ENCODE measurements at places on chromosomes 1 and 21. TPM values are rescaled to one million over a fixed set of nuclear protein-coding genes. Genes with fewer than 3 reads are reported as not detected.

DNA sequence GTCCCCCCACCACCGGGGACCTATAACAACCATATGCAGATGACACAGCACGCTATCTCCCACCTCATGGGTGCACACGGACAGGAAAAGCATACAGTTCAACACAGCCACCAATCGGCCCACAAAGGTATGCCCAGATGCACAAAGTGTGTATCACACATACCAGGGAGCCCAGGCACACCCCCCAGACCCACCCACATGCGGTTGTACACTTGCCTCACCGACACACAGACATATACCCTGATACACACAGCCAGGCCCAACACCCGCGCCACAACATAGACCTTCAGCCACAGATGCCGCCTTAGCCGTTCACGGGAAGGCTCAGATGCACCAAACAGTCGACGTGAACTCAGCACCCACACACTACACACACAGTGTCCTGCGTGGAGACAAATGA is 5.5 kb downstream of the CROCC start:
- H3K27ac ChIP-seq = no peak overlapping the region
- no peak for DNase-seq
- no peaks in the 10 kb centered on the region for H3K27me3 ChIP-seq
- H3K4me1 ChIP-seq = peaks cover 22% of the 10 kb centered on the region
- H3K36me3 ChIP-seq = peaks cover 5% of the 10 kb centered on the region

SSR2 gene
- 196 TPM for total RNA-seq

DNA sequence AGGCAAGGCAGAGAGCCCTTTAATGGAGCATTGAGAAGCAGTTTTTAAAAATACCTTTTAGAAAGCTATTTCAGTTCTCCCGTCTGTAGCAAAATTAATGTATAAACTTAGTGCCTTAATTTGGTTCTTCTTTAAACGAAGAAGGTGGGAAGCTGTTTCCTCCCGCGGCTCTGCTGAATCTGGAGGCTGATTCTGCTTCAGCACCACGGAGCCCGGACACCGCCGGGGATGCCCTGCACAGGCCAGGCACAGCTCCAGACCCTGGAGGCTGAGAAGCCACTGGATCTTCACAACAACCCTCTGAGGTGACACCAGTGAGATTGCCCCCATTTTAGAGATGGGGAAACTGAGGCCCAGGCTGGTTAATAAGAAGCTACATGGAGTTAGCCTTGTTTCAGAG is 175.8 kb upstream of the VAMP3 start:
- DNase-seq = no peak
- H3K27ac ChIP-seq = no peak overlapping the region
- H3K4me1 ChIP-seq = no peaks in the 10 kb centered on the region
- no peaks in the 10 kb centered on the region for H3K36me3 ChIP-seq
- no peak overlapping the region for H3K4me3 ChIP-seq
- no peaks in the 10 kb centered on the region for H3K27me3 ChIP-seq

ADCY10 gene
- total RNA-seq = not detected

SLAMF8 gene
- total RNA-seq = not detected

DNA sequence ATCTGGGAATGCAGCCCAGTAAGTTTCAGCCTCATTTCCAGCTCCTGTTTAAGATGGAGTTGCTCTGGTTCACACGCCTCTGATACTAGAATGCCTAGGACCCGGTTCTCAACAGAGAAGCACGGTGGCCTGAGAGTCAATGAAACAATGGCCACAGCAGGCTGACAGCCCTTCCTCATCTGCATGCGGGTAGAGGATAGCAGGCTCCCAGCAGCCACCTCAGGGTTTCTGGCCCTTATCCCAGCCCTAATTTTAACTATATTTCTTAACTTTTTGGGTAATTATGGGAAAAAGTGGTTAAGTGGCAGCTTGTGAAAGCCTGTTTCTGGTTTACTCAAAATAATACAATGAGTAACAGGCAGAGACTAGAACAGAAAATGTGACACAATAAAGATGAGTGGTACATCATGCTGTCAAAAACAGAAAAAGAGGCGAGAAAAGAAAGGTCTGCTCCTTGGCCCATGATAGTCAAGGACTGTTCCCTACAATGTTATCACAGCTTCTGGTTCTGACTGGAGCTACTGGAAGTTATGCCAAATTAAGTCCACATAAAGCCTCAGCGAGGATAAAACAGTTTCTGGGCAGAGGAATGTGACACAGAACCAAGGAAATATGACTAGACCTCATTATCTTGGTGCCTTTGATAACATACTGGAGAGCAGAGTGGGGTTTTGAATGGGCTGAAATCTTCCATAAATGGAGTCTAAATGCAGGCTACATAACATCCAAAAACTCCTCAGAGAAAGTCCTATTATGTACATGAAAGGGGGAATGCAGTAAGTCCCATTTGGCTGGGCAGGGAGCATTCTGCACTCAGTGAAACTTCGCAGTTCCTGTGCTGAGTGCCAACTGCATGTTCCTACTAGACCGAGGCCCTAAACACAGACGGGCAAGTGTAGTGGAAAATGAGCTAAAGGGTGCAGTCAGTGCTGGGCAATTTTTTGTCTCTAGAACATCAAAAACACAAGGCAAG is 92.1 kb downstream of the NIBAN1 start:
- peaks cover 5% of the 10 kb centered on the region for H3K27me3 ChIP-seq
- DNase-seq = no peak
- no peak overlapping the region for H3K4me3 ChIP-seq
- no peaks in the 10 kb centered on the region for H3K4me1 ChIP-seq
- H3K36me3 ChIP-seq = no peaks in the 10 kb centered on the region

- peaks cover 1% of the 10 kb centered on the region for H3K4me1 ChIP-seq
- no peak overlapping the region for H3K27ac ChIP-seq
- H3K27me3 ChIP-seq = no peaks in the 10 kb centered on the region
- no peaks in the 10 kb centered on the region for H3K36me3 ChIP-seq
These were observed 65.1 kb downstream of the DDR2 start for GRCh38 chr1:162697140-162697895.

DNA sequence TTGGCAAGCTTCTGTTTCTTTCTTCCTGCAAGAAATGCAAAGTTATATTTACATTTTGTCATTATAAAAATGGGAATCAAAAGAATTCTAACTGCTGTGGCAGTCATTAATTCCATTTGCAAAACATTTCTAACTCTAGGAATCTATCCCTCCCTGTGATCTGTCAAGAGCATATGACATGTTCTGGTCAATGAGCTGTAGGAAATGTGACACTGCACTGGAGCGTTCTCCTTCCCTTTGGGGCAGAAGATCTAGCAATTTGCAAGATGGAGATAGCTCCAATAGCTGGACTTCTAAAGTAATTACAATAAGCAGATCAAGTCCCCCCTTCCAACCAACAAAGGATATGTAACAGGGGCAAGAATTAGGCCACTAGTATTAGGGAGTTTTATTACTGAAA is 6.3 kb downstream of the TOMM20 start:
- no peak overlapping the region for H3K4me3 ChIP-seq
- H3K27ac ChIP-seq = no peak overlapping the region
- no peaks in the 10 kb centered on the region for H3K4me1 ChIP-seq

- H3K36me3 ChIP-seq = no peaks in the 10 kb centered on the region
- H3K4me1 ChIP-seq = no peaks in the 10 kb centered on the region
- no peaks in the 10 kb centered on the region for H3K27me3 ChIP-seq
- H3K27ac ChIP-seq = no peak overlapping the region
These were observed 65.8 kb downstream of the ATP5PO start for GRCh38 chr21:33849834-33850233.

RHD gene
- total RNA-seq = not detected

- no peak overlapping the region for H3K4me3 ChIP-seq
- H3K27me3 ChIP-seq = peaks cover 3% of the 10 kb centered on the region
- no peak for DNase-seq
- no peaks in the 10 kb centered on the region for H3K36me3 ChIP-seq
- no peaks in the 10 kb centered on the region for H3K4me1 ChIP-seq
These were observed 142.8 kb upstream of the DNAH14 start for GRCh38 chr1:224786533-224787250.

- DNase-seq = no peak
- no peaks in the 10 kb centered on the region for H3K27me3 ChIP-seq
- no peaks in the 10 kb centered on the region for H3K36me3 ChIP-seq
- H3K27ac ChIP-seq = no peak overlapping the region
These were observed 42.5 kb downstream of the ETS2 start for GRCh38 chr21:38848187-38848609.

ADORA1 gene
- total RNA-seq = 3.5 TPM

FAM229A gene
- 4.1 TPM for total RNA-seq

- DNase-seq = peak; percentile 76
- no peaks in the 10 kb centered on the region for H3K4me1 ChIP-seq
- H3K27me3 ChIP-seq = no peaks in the 10 kb centered on the region
- no peak overlapping the region for H3K27ac ChIP-seq
These were observed 1.1 kb upstream of the ADAMTS1 start for GRCh38 chr21:26846036-26846931.

All from H1 (cell line).